ENCODE measurements at places on chromosomes 5 and 9. TPM values are rescaled to one million over a fixed set of nuclear protein-coding genes. Genes with fewer than 3 reads are reported as not detected.

Gene BTNL3
- not detected for total RNA-seq

Gene FOCAD
- total RNA-seq, result 38.5 TPM

Gene PCDHA3
- total RNA-seq, result not detected

Gene PHF24
- 0.74 TPM for total RNA-seq
